Liver (tissue), 10 donors: ENCODE measurements at places on chromosomes 6 and 20. TPM values are rescaled to one million over a fixed set of nuclear protein-coding genes. Genes with fewer than 3 reads are reported as not detected.

GRCh38 chr20:45456632-45457031, 12.9 kb upstream of the WFDC2 start:
- no peaks in the 10 kb centered on the region for H3K4me1 ChIP-seq
- no peaks in the 10 kb centered on the region for H3K27me3 ChIP-seq
- no peak for DNase-seq
- H3K36me3 ChIP-seq, result no peaks in the 10 kb centered on the region
- no peak overlapping the region for H3K4me3 ChIP-seq
- H3K27ac ChIP-seq, result no peak overlapping the region

DNA sequence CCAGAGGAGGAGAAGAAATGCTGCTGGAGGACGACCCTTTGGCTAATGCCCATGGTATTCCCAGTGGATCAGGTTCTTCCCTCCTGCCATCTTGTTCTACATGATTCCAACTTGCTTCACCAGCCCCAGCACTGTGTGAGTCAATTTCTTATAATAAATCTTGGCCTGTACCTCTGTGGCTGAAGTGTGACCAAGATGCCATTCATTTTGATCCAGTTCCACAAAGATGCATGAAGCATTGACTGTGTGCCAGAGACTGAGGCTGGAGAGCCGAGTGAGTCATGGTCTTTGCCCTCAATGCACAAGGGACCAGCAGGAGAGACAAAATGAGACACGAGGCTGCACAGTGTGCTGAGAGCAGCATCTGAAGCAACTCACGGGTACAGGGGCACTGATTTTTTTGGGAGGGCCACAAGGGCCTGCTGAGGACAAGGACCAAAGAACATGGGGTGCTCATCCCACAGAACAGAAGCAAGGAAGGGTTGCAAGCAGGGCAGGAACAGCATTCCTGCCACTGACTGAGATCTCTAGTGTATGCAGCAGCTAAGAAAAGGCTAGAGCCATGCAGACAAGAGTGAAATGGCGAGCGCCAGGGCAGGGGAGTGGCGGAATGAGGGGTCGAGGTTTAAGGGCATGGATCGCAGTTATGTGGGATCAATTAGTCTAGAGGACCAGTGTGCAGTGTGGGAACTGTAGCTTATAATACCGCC, 207.0 kb downstream of the THBS2 start:
- no peak overlapping the region for H3K4me3 ChIP-seq
- no peaks in the 10 kb centered on the region for H3K27me3 ChIP-seq

Gene JAG1
- 6.3 TPM for total RNA-seq

Gene TMC2
- not detected for total RNA-seq

Gene CDH4
- total RNA-seq, result 0.25 TPM

GRCh38 chr6:304833-305370, 12.6 kb downstream of the DUSP22 start:
- H3K27me3 ChIP-seq, result no peaks in the 10 kb centered on the region
- H3K4me1 ChIP-seq, result no peaks in the 10 kb centered on the region
- H3K36me3 ChIP-seq, result peaks cover 4% of the 10 kb centered on the region
- no peak overlapping the region for H3K27ac ChIP-seq
- DNase-seq, result no peak

Gene RFX6
- total RNA-seq, result not detected

- peaks cover 10% of the 10 kb centered on the region for H3K4me1 ChIP-seq
- H3K4me3 ChIP-seq, result peak overlapping the region; percentile 38
- DNase-seq, result peak; percentile 61
- H3K27ac ChIP-seq, result peak overlapping the region; percentile 23
Measured at GRCh38 chr6:125363039-125363823, 61.5 kb upstream of the HDDC2 start.

DNA sequence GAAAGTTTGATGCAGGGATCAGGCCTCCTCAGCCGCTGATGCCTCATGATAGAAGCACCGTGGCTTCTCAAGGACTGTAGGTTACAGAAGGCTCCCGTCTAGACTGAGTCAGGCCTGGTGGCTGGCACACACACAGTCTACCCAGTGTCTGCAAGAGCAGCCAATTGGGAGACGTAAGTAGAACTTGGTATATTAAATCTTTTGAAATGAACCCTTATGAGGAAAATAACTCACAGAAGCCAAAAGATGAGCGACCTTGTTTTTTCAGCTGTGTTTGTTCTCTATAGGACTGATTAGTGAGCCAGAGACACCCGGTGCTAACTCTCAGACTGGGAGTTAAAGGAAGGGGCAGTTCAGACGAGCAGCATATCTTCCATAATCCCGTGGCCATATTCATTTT, 5.9 kb upstream of the PDE10A start:
- peaks cover 2% of the 10 kb centered on the region for H3K27me3 ChIP-seq
- no peak overlapping the region for H3K4me3 ChIP-seq
- no peaks in the 10 kb centered on the region for H3K36me3 ChIP-seq
- H3K27ac ChIP-seq, result no peak overlapping the region

GRCh38 chr6:69337311-69337710, 459.5 kb downstream of the LMBRD1 start:
- DNase-seq, result no peak
- H3K27ac ChIP-seq, result no peak overlapping the region
- no peaks in the 10 kb centered on the region for H3K36me3 ChIP-seq
- H3K4me3 ChIP-seq, result no peak overlapping the region
- no peaks in the 10 kb centered on the region for H3K4me1 ChIP-seq

DNA sequence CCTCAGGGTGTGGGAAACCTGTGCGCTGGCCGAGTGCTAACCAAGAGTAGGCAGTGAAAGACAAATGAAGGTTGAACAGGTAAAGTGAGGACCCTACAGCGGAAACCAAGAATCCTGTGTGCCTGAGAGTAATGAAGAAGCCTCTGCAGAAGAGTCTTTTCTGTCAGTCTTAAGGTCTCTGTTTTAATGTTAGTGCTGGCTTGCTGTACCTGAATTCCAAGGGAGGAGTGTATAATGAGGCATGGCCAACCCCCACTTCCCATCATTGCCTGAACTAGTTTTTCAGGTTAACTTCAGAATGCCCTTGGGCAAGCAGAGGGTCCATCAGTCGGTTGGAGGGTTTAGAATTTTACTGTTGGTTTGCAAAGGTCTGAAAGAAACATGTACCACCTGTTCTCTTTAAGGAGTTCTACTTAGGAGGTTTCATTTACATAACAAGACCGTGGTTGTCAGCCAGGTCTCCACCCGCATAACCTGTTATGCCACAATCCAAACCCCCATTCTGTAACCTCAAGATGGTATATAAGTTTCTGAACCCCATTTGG, 589 bp upstream of the PDCD2 start:
- no peaks in the 10 kb centered on the region for H3K27me3 ChIP-seq
- H3K36me3 ChIP-seq, result peaks cover 7% of the 10 kb centered on the region
- peak overlapping the region; percentile 92 for H3K4me3 ChIP-seq
- DNase-seq, result no peak

- H3K27me3 ChIP-seq, result no peaks in the 10 kb centered on the region
- H3K4me1 ChIP-seq, result no peaks in the 10 kb centered on the region
- H3K27ac ChIP-seq, result no peak overlapping the region
- no peak overlapping the region for H3K4me3 ChIP-seq
Measured at GRCh38 chr6:21360336-21360735, 233.2 kb upstream of the SOX4 start.

Gene NOL7
- total RNA-seq, result 25.6 TPM

GRCh38 chr6:99519446-99519845, 4.2 kb upstream of the USP45 start:
- H3K27ac ChIP-seq, result no peak overlapping the region
- no peak overlapping the region for H3K4me3 ChIP-seq
- H3K36me3 ChIP-seq, result no peaks in the 10 kb centered on the region

Gene DEFB124
- total RNA-seq, result not detected

- peak overlapping the region; percentile 26 for H3K27ac ChIP-seq
- H3K27me3 ChIP-seq, result no peaks in the 10 kb centered on the region
- DNase-seq, result no peak
- H3K4me1 ChIP-seq, result no peaks in the 10 kb centered on the region
- H3K4me3 ChIP-seq, result no peak overlapping the region
Measured at GRCh38 chr6:25179051-25179778, 100.0 kb upstream of the CARMIL1 start.

GRCh38 chr6:115914098-115914497, 146.6 kb downstream of the FRK start:
- H3K27ac ChIP-seq, result no peak overlapping the region
- no peaks in the 10 kb centered on the region for H3K27me3 ChIP-seq
- no peaks in the 10 kb centered on the region for H3K36me3 ChIP-seq

GRCh38 chr6:163735076-163735475, 320.6 kb downstream of the QKI start:
- DNase-seq, result no peak
- H3K4me3 ChIP-seq, result no peak overlapping the region
- H3K27ac ChIP-seq, result no peak overlapping the region
- peaks cover 4% of the 10 kb centered on the region for H3K4me1 ChIP-seq
- no peaks in the 10 kb centered on the region for H3K36me3 ChIP-seq

GRCh38 chr20:6122873-6123648, at the start of gene FERMT1:
FERMT1 (minus strand) TSS chr20:6123030; CDS start chr20:6119554, 3,476 bp downstream.
- H3K27ac ChIP-seq, result no peak within 1 kb of the TSS
- H3K27me3 ChIP-seq, result no peaks in the 10 kb centered on the region
- H3K4me1 ChIP-seq, result peaks cover 5% of the 10 kb centered on the region
- peak within 1 kb of the TSS; percentile 11 for H3K4me3 ChIP-seq
- DNase-seq, result no peak
- H3K36me3 ChIP-seq, result no peaks in the 10 kb centered on the region

DNA sequence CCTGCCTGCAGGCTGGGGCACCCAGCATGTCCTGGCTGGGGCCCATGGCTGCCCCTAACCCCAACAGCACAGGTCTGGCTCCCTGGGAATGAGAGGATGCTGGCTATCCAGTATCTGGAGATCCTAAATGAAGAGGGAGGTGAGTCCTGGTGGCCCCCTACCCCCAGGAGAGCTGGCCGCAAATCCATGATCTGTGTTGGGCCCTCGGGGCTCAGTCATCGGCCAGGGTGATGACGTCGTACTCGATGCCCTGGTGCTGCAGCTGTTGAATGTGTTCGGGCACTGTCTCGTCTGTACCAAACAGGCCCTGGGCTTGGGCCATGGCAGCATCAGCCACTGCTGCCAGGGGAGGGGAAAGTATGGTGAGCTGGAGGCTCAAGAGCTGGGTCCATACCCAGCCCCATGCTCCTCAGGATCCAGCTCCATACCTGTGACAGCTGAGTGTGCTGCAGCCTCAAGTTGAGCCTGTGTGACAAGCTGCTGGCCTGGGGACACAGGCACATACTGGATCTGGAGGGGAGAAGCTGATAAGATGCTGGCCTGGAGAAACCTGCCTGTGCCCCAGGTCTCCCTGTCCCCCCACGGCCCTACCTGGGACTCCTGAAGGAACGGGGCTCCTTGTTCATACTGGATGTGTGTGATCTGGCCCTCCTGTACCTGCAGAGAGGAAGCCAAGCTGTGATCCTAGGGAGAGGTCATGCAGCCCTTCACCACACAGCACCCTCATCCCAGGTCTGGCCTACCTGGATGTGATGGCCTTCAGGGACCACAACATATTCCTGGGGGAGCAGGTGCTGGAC, 14.5 kb downstream of the PCIF1 start:
- DNase-seq, result no peak
- H3K4me1 ChIP-seq, result peaks cover 5% of the 10 kb centered on the region
- H3K27ac ChIP-seq, result no peak overlapping the region
- peaks cover 29% of the 10 kb centered on the region for H3K36me3 ChIP-seq
- no peak overlapping the region for H3K4me3 ChIP-seq
- H3K27me3 ChIP-seq, result no peaks in the 10 kb centered on the region

DNA sequence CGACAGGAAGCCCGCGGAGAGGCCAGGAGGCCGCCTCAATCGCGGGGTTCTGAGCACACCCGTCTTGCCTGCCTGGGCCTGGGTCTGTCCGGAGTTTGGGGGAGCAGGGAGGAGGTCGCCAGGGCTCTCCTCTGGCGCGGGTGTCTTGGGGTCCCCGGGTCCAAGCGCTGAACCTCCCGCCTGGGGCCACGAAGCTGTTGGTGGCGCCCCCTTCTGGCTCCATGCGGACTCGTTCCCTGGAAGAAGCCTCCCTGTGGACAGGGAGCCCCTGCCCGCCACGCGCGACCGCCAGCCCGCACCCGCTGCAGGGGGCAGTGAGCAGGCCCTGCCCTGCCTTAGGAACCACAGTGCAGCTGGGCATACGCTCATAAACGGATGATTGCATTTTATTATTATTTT, 44.7 kb downstream of the MCUR1 start:
- DNase-seq, result no peak
- H3K4me3 ChIP-seq, result no peak overlapping the region
- no peaks in the 10 kb centered on the region for H3K36me3 ChIP-seq
- H3K27me3 ChIP-seq, result no peaks in the 10 kb centered on the region

- no peak for DNase-seq
- no peaks in the 10 kb centered on the region for H3K27me3 ChIP-seq
- no peaks in the 10 kb centered on the region for H3K36me3 ChIP-seq
Measured at GRCh38 chr6:17159240-17159639, 57.4 kb downstream of the STMND1 start.

DNA sequence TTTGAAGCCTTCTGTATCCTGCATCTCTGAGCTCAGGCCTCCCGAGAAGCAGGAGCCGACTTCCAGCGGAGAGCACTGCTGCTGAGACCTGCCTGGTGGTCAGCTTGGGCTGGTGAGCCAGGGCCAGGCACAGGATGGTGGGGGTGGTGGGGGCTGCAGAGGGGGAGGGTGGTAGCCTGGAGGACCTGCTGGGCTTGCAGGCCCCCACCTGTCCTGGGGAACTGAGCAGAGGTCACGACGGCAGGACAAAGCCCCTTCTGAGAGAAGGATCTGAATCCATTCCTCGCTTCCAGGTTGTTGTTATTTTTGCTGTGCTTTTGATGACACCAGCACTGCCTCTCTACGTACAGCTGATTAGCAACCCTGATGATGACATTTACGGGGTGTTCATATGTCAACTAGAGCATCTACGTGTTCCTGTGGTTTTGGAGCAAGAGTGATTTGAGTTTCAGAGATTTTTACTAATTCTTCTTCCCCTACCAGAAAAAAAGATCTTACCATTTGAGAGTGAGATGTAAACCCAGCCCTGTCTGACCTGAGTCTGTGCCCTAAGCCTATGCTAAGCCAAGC, 35.7 kb upstream of the CD93 start:
- no peak overlapping the region for H3K27ac ChIP-seq
- H3K27me3 ChIP-seq, result no peaks in the 10 kb centered on the region
- H3K4me3 ChIP-seq, result no peak overlapping the region
- DNase-seq, result no peak
- H3K4me1 ChIP-seq, result peaks cover 2% of the 10 kb centered on the region
- no peaks in the 10 kb centered on the region for H3K36me3 ChIP-seq

Gene MBOAT1
- 5.0 TPM for total RNA-seq

GRCh38 chr20:46333161-46333991, 25.1 kb upstream of the CDH22 start:
- H3K27me3 ChIP-seq, result peaks cover 8% of the 10 kb centered on the region
- DNase-seq, result no peak
- no peaks in the 10 kb centered on the region for H3K36me3 ChIP-seq
- no peaks in the 10 kb centered on the region for H3K4me1 ChIP-seq

Gene SYCP2
- total RNA-seq, result 0.42 TPM

- no peak for DNase-seq
- H3K27me3 ChIP-seq, result no peaks in the 10 kb centered on the region
- H3K4me1 ChIP-seq, result peaks cover 4% of the 10 kb centered on the region
- H3K36me3 ChIP-seq, result no peaks in the 10 kb centered on the region
- H3K27ac ChIP-seq, result no peak overlapping the region
Measured at GRCh38 chr20:50721881-50722281, 9.5 kb upstream of the PARD6B start.

GRCh38 chr20:43971267-43971666, 56.6 kb downstream of the TOX2 start:
- no peaks in the 10 kb centered on the region for H3K4me1 ChIP-seq
- no peak overlapping the region for H3K4me3 ChIP-seq
- no peak overlapping the region for H3K27ac ChIP-seq
- no peaks in the 10 kb centered on the region for H3K27me3 ChIP-seq

- DNase-seq, result no peak
- no peaks in the 10 kb centered on the region for H3K36me3 ChIP-seq
- no peaks in the 10 kb centered on the region for H3K27me3 ChIP-seq
- H3K4me1 ChIP-seq, result no peaks in the 10 kb centered on the region
- no peak overlapping the region for H3K4me3 ChIP-seq
- no peak overlapping the region for H3K27ac ChIP-seq
Measured at GRCh38 chr6:159902620-159903019, 11.8 kb downstream of the MAS1 start.
